Activated CD4-positive, alpha-beta memory T cell treated with anti-CD3 and anti-CD28 coated beads, Interleukin-2, amount 10 ng/mL, durations not matched to agents 7 days and 5 days (primary cell): ENCODE measurements at places on chromosomes 1 and 21. TPM values are rescaled to one million over a fixed set of nuclear protein-coding genes. Genes with fewer than 3 reads are reported as not detected.

Gene SYT11
- total RNA-seq = 31.6 TPM

Gene AVPR1B
- total RNA-seq = not detected

GRCh38 chr1:15962176-15962575, 13.7 kb downstream of the ZBTB17 start:
- DNase-seq = no peak

GRCh38 chr1:67847466-67847865, 14.2 kb upstream of the GNG12 start:
- no peak for DNase-seq

Gene KRTAP21-2
- total RNA-seq = not detected

Gene PDZK1
- 0.60 TPM for total RNA-seq

Gene KAZN
- total RNA-seq = 0.43 TPM

GRCh38 chr1:203713125-203713524, 51.9 kb upstream of the LAX1 start:
- DNase-seq = no peak

Gene PLA2G2D
- not detected for total RNA-seq
